RCC 7860 (cell line): ENCODE measurements at places on chromosomes 1 and 21.
A peak's percentile ranks its signal among the peaks of the same experiment; 100 is the strongest.

DNA sequence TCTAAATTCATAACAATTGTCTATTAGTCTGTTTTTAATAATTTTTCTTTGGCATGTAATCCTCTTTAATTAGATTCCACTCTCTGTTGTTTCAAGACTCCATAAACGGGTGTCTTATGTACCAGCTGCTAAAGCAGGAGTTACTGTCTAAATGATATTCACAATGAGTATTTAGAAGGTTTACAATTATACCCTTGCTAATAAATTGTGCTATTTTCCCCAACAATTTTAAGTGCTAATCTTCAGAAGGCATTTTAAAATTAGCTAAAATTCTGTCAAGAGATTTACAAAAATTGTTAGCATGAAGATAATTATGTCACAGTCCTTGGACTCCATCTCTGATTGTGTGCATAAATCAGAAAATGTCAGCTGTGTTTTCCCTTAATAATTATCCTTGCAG lies 83.7 kb downstream of the DPYD start:
- no peak for DNase-seq

DNA sequence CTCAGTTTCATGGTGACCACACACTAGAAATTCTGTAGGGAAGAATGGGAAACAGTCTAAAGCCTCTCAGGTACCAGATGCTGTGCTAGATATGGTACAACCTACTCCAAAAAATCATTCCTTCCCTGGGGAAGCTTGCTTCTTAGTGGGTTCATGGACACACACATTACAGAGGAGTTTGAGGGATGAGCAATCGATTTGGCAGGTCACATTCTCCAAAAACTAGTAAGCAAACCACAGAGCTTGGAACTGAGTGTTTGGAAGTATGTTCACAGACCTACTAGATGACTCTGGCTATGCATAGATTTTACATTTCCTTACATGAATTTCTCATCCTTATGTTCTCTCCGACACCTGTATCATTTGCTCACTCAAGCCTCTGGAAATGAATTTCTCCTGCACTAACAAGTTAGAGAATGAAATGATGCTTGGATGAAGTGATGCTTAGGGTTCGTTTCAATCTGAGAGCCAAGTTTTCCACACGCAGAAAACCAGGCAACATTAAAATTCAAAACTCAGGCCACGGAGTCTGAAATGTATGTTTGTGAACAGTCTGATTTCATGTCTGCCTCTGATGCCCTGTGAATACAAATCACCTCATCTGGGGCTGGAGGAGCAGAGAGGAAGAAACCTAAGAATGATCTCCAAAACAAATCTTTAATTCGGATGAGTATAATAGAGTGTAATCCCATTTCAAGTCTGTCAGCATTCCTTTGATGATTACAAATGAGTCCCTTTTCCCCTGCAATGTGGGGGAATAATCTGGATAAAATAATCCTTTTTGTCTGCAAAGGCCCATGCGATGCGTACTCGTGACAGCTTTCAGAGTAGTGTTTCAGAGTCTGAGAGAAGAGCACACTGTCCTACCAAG lies 11.0 kb downstream of the EVA1C start:
- no peak for DNase-seq

- no peak for DNase-seq
Observed at GRCh38 chr1:53415432-53415831, 43.8 kb upstream of the DMRTB1 start.

DNA sequence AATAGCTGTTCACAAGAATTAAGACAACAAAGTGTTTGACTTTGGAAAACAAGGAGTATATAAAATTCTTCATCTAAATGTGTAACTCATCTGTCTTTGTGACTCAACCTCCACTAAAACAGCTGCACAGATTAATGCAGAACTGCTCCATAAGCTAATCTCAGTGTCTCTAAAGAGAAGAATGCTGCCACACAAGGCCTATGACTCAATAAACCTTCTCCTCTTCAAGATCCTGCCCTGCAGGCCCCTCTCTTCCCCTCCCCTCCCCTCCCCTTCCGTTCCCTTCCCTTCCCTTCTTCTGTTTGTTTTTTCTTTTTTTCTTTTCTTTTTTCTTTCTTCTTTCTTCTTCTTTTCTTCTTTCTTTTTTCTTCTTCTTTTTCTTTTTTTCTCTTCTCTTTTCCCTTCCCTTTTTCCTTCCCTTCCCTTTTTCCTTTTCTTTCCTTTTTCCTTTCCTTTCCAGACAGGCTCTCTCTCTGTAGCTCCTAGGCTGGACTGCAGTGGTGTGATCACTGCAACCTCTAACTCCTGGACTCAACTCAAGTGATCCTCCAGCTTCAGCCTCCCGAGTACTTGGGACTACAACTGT lies 1052.8 kb downstream of the BRINP3 start:
- DNase-seq: no peak

DNA sequence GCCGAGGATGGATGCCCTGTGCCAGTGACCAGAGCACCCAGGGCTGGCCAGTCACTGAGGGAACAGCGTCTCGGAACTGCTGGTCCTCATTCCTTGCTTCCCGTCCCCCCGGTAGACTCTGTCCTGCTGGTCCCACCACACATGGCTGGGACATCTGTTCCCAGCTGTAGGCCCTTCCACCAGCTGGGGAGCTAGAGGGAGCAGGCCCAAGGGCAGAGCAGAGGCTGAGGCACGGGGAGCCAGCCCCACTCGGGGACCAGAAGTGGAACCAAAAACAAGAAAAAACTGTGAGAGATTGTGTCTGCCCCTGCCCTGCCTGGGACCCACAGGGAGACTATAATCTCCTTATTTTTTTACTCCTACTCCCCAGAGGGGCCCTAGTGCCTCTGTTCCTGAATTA lies 23.8 kb downstream of the ATP8B2 start:
- DNase-seq: no peak

GRCh38 chr1:61797045-61797755 lies 54.9 kb downstream of the PATJ start:
- peak; percentile 35 for DNase-seq

GRCh38 chr1:115317101-115318012 lies 20.7 kb downstream of the NGF start:
- no peak for DNase-seq

- no peak for DNase-seq
Observed at GRCh38 chr1:66938613-66939012, 13.8 kb downstream of the MIER1 start.

GRCh38 chr1:247701338-247701737 lies 15.1 kb downstream of the OR6F1 start:
- no peak for DNase-seq

DNA sequence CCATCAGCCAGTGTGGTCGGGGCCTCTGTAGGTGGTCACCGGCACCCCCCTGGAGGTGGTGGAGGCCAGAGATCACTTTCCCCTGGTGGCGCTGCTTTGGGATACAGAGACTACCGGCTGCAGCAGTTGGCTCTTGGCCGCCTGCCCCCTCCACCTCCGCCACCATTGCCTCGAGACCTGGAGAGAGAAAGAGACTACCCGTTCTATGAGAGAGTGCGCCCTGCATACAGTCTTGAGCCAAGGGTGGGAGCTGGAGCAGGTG lies 961 bp downstream of the RBM15 start:
- no peak for DNase-seq

GRCh38 chr1:91123773-91124172 lies 101.9 kb upstream of the ZNF644 start:
- DNase-seq: no peak

GRCh38 chr1:77300566-77300965 lies 18.7 kb downstream of the AK5 start:
- no peak for DNase-seq

DNA sequence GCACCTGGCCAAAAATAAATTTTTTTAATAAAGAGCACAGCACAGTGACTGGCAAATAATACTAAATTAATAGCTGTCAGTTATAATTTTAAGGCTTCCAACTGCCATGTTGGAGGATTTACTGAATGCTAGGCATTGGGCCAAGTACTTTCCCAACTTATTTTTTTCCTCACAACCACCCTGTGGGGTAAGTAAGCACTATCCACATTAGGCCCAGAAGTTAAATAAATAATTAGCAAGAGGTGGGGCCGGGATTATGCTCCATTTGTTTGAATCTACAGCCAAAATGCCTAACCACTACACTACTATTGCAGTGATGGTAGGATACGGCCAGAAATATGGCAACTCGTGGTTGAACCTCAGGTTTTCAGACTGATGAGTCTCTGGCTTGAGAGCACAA lies 4.6 kb upstream of the TRNAU1AP start:
- DNase-seq: no peak

DNA sequence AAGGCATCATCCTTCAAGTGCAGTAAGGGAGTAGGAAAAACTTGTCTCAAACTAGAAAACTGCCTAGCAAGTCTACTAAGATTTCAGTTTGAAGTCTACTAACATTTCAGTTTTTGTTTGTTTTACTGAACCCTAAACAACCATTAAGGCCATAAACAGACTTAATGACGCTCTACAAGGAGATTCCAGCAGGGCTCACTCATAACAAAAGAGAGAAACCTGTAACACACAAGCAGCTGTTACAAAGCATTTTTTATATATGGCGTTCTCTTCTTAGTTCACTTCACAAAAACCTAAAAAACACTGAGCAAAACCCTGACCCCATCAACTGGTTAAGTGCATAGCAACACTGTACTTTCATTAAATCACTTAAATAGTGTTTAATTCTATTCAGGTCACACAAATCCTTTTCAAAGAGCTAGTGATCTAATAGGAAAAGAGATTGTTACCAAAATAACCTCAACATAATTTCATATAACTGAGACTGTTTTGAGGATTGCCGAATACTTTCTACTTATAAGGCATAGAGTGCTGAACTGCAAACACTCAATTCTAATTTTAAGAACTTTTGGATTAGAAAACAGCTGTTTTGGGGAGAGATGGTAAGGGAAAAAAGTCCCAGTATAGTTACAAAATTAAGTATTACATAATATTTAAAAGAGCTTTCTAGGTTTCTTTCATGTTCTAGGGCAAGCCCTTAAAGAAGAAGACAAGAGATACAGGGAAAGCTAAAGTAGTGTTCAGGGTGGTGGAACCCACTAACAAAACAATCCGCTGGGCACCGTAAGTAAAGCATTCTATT lies 1.4 kb downstream of the B3GALNT2 start:
- DNase-seq: no peak

DNA sequence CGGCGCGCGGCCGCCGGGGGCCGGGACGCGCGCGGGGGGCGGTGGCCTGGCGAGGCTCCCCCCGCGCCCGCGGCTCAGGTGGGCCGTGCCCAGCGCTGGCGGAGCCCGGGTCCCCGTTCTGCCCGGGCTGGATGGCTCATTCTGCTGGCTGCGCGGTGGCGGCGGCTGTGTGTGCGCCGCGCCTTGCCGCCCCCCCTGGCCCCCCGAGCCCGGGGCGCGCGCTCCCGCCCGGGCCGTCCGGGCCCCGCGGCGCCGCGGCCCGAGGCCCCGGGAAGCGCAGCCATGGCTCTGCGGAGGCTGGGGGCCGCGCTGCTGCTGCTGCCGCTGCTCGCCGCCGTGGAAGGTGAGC lies at the start of gene EPHB2:
Gene EPHB2, plus strand, starts transcription at position 139 of the 349 bp plus-strand sequence. Its CDS starts 144 bp downstream, at position 283.
- peak; percentile 9 for DNase-seq

DNA sequence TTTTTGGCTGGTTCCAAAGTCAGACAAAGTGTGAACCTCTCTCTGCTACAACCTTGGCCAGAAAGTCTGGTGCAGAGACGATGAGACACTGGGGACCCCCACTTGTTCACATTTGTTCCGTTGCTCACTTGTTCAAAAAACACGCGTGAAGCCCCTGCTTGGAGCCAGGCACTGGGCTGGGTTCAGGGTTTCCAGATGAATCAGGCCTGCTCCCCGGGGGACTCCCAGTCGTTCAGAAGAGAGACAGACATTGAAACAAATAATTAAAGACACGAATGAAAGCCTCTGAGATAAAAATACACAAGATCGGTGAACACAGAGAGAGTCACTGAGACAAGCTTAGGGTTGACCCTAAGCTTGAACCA lies 101.5 kb upstream of the RUNX3 start:
- no peak for DNase-seq

- DNase-seq: no peak
Observed at GRCh38 chr1:156157506-156157905, 4.1 kb downstream of the SEMA4A start.

DNA sequence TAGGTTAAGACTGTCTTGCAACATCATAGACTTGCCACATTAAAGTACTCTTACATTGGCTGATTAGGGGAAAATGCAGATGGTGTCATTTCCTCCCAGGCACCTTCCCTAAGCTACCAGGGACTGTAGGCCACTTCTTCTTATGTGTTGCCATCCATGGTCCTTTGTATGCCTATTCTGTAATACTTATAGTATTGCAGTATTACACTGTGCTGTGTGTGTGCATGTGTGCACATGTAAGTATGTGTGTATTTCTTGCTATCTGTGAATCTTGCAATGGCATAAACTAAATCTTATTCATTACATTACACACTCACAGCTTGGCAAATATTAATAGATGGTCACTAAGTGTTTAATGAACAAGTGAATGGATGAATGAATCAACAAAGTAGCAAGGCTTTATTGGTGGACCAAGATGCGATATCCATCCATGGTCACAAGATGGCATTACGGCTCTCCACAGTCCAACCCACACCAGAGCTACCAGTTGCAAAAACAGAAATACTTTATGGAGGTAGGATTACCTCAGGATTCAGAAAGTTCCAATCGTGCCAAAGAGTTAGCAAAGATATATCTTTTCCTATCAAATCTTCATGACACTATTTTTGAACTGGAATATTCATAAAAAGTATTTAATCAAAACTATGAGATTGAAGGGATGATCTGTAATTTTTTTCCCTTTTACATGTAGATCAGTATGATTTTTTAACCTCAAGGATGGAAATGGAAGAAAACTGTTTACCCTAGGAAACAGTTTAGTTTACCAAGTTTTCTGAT lies 160.2 kb downstream of the DENND1B start:
- peak; percentile 45 for DNase-seq
